ENCODE measurements at places on chromosomes 4 and X.

GRCh38 chr4:30932581-30932980, 212.4 kb downstream of the PCDH7 start:
- DNase-seq, result no peak

DNA sequence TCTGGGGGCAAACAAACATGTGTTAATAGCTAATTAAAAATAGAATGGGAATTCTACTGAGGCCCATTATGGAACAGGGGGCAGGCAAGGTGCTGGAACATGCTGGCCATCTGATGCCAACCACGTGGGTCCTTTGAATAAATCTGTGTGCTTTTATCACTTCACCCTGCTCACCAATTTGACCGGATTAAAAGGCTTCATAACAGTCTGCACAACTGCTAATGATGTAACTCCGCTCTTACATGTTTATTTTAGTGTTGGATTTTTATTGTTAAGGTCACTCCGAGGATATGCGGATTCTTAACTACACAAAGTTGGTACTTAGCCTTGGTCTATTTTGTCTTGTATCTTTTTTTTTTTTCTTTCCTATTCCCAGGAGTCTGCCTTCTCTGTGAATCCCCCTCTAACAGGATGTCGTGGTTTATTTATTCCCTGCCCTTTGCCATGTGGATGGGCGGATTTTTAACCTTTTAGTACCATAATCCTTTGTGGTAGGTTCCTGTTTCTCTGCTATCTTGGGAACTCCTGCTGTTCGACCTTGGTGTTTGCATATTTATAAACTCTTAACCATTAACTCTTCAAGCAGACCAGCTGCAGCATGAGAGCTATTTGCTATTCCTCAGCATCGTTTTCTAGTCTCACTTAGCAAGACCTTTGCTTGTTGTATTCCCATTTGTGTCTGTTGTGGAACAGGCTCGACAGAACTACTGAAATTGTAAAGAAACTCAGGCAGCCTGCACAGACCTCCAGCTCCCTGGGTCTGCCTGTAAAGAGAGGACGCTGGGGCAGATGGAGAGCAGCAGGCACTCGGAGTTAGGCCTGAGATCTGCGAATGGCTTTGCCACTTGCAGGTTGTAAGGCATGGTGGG, 38.0 kb downstream of the TRIM2 start:
- DNase-seq, result no peak

- peak; percentile 83 for DNase-seq
These were observed 12.9 kb upstream of the ZCCHC4 start for GRCh38 chr4:25299476-25300203.

- DNase-seq, result no peak
These were observed 425.8 kb upstream of the PABPC4L start for GRCh38 chr4:134627366-134627765.

GRCh38 chr4:6561173-6561516, 13.8 kb upstream of the MAN2B2 start:
- no peak for DNase-seq

DNA sequence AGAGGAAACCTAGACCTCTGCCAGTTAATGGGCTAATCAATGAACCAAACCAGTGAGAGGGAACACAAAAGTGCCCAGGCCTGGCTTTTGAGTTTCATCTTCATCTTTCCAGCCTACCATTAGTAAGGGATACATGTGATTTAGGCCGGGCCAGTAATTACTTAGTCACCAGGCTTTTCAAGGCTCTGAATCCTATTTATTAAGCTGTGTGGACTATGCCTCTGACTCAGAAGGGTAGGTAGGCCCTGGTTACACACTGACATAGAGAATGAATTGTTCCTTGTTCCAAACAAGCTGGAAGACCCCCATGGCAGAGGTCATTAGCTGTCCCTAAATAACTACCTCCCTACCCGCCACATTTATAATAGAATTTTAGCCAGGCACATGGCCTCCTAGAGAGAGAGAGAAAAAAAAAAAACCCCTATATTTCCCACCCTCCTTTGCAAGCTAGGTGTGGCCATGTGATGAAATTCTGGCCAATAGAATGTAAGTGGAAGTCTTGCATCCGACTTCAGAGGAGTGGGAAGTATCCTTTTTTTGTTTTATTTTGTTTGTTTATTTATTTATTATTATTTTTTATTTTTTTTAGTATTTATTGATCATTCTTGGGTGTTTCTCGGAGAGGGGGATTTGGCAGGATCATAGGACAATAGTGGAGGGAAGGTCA, 112.3 kb upstream of the BCOR start:
- no peak for DNase-seq

- DNase-seq, result no peak
These were observed 99.8 kb downstream of the TRAPPC11 start for GRCh38 chr4:183758758-183759447.

DNA sequence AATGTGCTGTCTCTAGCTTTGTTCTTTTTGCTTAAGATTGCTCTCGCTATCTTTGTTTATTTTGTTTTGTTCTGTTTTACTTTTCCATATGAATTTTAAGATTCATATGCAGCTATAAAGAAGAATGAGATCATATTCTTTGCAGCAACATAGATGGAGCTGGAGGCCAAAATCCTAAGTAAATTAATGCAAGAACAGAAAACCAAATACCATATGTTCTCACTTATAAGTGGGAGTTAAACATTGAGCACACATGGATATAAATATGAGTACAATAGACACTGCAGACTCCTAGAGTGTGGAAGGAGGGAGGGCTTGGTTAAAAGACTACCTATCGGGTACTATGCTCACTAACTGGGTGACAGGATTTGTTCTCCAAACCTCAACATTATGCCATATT, 237.8 kb downstream of the TRAM1L1 start:
- no peak for DNase-seq

DNA sequence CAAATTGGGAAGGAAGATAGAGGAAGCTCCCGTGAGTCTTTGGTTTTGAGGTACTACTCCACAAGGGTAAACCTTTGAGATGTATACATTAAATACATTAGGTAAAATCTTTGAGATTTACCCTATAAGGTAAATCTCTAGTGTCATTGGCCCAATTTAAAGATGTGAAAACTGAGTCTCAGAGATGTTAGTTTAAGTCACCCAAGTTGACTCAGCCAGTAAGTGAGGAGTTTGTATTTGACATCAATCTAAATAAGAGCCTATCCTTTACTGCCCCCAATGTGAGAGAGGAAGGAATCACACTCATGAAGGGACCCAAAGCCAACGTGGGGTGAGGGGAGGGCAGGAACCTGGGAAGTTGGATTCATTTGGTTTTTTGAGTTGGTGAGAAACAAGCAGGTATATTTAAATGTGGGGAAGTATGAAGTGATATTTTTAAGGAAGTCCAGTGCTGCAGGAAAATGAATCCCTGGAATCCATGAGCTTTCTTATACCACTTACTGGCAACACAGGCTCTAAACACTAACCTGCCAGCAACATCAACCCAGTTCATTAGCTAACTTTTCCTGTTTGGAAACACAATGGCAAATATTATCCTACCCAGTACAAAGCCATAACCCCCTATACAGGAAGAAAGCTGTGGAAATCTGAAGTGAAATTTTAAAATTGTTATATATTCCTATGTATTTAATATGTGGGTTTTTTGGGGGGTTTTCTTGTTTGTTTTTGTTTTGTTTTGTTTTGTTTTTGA, 55.3 kb downstream of the PALLD start:
- no peak for DNase-seq

- no peak for DNase-seq
These were observed 341.2 kb upstream of the FMR1 start for GRCh38 chrX:147570483-147570882.

- DNase-seq, result no peak
These were observed 8.6 kb downstream of the PJA1 start for GRCh38 chrX:69156638-69157037.

- peak; percentile 0 for DNase-seq
These were observed 73.0 kb downstream of the TMEM165 start for GRCh38 chr4:55468724-55469123.

DNA sequence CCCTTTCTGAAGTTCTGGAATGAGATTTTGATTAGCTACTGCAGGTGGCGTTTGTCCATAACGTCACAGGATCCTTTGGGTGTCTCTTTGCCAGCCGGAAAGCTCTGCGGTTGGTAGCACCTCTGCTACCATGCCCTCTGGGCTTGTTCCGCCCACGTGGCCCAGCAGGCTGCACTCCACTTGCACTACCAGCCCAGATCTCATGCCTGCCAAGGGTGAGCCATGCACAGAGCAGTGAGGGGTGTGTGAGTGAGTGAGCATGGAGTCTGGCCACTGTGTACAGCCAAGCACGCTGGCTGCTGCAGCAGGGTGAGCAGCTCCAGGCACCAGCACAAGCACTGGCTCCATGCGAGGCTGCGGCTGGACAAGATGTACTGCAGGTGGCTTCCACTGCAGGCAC, 6.6 kb upstream of the HNRNPD start:
- DNase-seq, result peak; percentile 88

DNA sequence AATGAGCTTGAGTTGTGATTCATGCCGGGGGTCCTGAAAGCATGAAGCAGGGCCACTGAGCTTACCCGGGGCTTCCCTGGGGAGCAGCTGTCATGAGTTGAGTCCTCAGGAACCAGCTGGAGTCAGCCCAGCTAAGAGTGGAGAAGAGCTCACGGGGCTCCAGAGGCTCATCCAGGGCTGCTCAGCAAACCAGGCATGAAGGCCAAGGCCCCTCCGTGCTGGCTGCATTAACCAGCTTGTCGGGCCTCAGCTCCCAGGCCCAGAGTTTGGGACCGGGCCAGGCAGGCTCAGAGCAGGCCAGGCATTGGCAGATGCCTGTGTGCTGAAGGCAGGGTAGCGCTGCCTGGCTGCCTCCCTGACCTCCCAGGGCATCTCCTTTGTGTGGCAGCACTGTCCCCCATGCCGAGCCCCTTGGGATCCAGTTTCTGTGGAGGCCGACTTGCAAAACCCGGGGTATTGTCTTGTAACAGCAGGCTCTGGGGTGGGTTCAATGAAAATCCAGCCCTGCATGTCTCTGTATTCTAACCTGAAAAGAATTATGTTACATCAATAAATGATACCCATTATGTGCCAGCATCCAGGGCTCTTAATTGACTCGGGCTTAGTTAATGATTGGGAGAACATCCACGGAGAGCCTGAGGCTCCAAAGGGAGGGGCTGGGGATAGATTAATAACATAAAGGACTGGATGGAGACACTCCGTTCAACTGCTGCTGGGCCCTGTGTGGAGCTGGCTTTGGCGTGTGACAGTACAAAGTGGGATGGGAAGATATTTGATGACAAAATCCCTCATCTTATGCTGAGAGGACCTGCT, 68.0 kb upstream of the MSX1 start:
- DNase-seq, result no peak

DNA sequence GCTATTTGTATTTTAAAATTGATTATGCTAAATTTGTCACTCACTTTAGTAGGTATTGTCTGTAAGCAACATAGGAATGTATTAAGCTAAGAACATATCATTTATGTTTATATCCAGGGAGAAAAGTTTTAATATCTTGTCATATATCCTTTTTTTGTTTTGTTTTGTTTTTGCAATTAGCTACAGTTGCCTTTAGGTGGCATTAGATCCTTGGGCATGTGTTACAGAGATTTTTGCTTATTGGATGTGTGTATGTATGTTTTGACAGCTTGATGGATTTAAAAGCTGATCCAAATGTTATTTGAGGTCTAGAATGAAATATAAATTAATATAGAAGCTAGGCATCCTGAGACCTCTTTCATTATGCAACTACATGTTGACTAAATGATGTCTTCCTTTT, 36.1 kb upstream of the OTUD4 start:
- peak; percentile 40 for DNase-seq

DNA sequence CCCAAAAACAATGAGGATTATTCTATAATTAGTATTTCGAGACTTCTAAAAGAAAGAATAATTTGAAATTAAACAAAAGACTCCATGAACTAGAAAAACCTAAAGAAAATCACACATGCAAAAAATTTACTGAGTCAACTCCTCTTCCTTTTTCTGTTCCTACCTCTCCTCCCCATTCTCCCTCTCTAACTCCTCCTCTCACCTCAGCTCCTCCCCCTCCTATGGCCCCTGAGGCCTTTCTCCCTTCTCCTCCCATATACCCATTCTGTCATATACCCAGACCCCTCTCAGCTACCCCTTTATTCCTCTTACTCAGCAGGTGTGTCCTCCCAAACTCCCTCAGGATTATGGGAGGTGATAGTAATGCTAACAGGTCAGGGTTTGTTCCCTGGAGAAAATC, 57.4 kb downstream of the SERTM2 start:
- DNase-seq, result no peak
